Hematopoietic multipotent progenitor cell treated with erythropoietin and hydrocortisone succinate and interleukin-3 and kit ligand, for 15 days (in vitro differentiated cells): ENCODE measurements at places on chromosomes 3 and 15.

- no peak for DNase-seq
Observed at GRCh38 chr15:94485148-94485719, 253.9 kb downstream of the MCTP2 start.

- no peak for DNase-seq
Observed at GRCh38 chr15:36753173-36753572, 173.7 kb downstream of the CDIN1 start.

GRCh38 chr3:193354423-193354822, 24.1 kb downstream of the ATP13A5 start:
- no peak for DNase-seq

DNA sequence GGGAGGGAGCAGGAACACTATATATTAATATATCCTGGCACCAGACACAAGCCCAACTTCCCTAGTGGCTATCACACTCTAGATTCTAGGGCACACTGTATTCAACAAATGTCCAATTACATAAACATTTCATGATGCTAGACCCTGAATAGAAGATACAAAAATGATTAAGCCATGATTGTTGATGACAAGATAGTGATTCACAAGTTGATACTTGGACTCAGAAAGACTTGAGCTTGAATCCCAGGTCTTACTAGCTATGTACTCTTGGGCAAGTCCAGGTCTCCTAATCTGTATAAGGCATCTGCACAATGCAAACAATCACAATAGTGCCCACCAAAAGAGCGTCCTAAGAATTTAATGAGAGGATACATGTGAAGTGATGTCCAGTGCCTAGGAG, 10.0 kb upstream of the SNTN start:
- no peak for DNase-seq

DNA sequence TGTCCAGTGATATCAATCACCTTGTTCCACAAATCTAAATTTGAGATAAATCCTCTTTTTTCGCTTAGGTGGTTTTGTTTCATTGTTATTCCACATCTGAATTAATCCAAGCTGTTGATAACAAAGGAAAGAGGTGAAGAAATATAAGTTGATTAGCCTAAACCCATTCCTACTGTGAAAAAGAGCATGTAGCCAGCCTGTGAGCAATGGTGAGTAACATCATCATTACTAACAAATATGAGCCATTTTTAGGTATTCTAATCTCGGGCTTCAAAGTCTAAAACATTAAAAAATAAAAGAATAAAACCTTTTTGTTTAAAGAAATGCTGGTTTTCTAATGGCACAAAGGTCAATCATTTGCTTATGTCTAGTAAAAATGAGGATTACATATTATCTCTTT, 52.1 kb upstream of the P3H2 start:
- DNase-seq, result no peak

GRCh38 chr3:72078676-72079368, 293.9 kb upstream of the PROK2 start:
- DNase-seq, result no peak

- DNase-seq, result no peak
Observed at GRCh38 chr3:134029734-134030378, at the start of gene SLCO2A1. SLCO2A1 (minus strand) TSS chr3:134029925; CDS start chr3:134029802, 123 bp downstream.

DNA sequence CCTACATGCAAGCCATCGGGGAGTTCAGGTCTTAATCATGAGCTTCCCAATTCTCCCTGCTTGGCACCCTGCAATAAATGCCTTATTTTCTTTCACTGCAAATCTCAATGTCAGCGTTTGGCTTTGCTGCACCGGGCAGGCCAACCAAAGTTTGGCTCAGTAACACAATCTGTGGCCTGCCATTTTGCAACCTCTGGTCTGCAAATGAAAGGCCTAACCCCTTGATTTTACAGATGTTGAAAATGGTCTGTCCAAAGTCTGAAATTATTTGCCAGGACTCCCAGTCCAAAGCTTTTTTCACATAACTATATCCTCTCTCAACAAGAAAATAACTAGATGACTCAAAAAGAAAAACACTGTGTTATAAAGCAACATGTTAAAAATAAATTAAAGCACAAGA, 34.0 kb upstream of the LEKR1 start:
- no peak for DNase-seq

DNA sequence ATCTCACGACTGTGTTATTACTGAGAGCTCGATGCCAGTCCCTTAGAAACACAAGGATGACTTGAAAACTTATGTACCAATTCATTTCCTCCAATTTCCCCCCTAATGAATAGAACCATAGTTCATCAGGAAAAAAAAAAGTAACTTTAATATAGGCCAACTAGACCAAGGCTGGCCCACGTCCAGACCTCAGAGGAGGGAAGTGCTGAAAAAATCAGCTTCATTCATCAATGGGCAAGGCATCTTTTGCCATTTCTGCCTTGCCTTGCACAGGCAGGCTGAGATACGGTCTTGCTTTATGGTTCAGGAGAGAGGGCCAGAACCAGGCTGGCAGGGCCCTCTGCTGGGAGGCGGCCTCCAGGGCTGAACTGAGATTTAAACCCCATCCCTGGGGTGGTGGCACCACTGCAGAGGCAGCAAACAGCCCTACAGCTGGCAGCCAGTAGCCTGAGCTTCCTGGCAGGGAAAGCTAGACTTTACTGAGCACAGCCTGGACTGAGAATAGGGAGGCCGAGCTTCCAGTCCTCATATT, 104.1 kb upstream of the TNFAIP8L3 start:
- no peak for DNase-seq

GRCh38 chr15:59543721-59544547, 67.6 kb upstream of the GCNT3 start:
- DNase-seq, result no peak
